RPMI8226 (cell line): ENCODE measurements at places on chromosomes 11 and 22.
A peak's percentile ranks its signal among the peaks of the same experiment; 100 is the strongest.

DNA sequence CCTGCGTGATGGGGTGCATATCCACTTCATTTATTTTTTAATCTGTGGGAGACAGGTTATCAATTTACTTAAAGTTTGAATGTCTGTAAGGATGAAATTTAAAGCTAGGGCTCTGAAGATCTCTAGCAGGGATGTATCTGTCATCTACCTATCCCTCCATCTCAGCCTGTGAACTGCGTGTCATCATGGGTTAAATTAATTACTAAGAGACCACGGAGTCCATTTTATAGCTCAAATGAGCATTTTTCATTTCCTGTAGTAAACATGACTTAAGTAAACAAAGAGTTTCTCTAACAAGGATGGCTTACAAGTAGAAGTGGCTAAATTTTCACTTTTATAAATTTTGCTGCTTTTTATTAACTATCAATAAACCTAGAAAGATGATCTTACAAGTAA is 2.9 kb upstream of the GLB1L3 start:
- no peak for DNase-seq

DNA sequence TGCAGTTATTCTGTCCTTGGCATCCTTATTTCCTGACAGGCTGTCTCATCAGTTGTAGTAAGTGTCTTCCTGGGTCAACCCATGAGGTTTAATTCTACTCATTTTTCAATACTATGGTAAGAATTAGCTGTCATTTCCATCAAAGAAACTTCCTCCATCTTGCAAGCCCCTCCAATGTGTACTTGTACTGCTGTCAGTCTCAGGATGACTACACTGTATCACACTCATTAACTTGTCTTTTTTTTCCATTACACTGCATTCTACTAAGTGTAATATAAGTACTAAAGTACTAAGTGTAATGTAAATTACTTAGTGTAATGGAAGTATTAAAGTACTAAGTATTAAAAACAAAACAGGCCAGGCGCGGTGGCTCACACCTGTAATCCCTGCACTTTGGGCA is 102.8 kb downstream of the CWF19L2 start:
- no peak for DNase-seq

DNA sequence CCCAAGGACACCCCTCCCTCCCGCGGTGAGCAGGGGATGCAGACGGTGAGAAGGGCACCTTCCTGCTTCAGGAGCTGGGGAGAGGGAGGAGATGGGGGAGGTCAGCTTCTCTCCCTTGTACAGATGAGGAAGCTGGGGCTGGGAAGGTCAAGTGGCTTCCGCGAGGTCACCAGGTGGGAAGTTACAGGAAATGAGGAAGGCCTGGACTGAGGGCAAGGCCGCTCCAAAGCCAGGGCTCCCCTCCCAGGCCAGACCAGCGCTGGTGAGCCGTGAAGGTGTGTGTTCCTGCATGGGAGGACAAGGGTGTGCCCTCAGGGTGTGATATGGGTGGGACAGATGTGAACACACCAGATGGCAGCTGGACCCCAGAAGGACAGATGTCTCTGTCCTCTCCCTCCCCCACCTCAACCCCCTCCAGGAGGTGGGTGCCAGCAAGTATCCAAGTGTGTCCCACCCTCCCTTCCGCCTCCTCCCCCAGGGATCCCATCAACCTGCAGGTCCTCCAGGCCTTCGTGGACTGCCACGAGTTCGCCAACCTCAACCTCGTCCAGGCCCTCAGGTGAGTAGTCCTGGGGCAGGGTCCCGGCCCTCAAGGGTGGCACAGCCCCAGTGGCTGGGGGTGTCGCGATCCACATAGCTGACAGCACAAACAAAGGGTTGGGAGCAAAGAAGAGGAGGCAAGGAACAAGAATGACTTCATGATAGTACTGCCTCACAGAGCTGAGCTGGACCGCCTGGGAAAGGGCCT is 16.6 kb downstream of the CYTH4 start:
- no peak for DNase-seq

DNA sequence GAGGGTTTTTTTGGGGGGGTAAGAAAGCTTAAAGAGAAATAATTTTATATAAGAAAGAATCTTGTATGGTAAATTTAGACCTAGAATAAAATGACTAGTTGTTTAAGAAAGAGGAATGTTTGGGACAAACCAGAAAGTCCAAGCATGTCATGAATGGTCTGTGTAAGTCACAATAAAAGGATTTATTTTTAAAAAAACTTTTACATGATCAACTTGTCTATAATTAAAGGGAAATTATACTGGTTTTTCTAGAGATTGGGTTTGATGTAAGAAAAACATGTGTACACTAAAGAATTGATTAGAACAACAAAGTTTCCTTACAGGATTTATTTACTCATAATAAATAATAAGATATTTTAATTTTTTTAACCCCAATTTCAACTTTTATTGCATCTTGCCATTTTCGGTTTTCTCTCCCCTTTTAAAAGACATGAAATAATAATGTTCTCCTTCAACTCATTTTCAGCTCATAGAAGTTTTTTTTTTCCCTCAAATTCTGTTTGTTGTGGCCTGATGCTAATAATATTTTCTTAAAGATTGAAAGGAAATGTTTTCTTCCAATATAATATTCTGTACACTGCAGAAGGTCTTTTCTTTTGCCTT is 35.4 kb upstream of the INCENP start:
- peak; percentile 24 for DNase-seq

DNA sequence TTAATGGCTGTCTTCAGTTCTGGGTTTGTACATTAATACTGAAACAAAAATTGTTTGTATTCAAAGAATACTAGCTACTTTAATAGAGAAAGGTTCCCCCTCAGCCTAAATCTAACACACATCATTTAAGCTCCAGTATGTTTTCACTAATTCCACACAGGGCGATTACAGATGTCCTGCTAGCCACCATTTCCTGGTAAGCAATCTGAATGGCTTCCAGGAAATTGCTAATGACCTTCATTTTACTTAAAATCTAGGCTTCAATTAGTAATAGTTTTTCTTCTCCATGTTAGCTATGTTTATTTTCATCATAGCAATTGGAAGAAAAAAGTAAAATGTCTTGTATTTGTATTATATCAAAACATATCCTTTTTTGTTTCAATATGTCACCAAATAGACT is 132.8 kb downstream of the SOX6 start:
- DNase-seq: no peak

- no peak for DNase-seq
Observed at GRCh38 chr22:24417200-24417599, 10.2 kb upstream of the ADORA2A start.

DNA sequence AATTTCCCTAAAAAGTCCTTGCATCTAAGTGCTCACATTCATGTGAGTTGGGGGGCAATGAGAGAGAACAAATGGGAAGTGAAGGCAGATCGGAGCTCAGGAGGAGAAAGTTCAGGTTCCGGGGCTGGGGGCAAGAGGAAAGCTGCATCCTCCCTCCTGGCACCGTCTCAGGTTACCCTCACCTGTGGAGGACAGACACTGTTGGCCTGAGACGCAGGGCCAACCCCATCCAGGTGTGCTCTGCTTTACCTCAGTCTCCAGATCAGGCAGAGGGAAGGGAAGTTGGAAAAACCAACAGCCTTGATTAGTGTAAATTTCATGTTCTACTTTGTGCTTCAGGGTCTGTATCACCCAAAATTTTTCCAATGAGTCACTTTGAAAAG is 146.9 kb downstream of the TRIM29 start:
- DNase-seq: no peak

DNA sequence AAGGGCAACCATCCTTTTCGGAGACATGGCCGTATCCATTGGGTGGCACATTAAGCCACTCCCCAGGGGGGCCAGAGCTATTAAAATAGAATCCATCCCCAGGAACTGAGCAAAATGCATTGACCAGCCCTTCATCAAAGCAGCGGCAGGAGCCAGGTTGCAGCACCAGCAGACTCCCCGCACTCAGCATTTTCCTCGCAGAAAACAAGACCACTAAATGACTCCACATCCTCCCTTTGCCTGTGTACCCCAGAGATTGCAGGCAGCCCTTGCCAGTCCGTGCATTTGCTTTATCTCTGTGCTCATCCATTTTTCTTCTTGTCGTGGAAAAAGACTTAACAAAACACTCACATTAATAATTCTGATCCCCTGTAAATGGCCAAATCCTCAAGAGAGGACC is 144.4 kb upstream of the LARGE1 start:
- no peak for DNase-seq

DNA sequence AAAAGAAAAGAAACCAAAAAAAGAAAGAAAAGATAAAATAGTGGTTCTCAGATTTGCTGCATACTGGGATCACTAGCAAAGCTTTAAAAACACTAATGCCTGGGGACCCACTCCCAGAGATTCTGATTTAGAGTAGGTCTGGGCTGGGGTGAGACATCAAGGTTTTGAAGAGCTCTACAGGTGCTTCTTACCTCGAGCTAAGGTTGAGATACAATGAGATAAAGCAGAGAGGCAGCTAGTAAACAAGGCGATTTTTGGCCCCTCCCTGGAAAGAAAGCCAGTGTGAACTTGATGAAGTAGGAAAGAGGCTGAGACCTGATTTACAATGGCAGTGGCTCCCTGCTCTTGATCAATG is 327.6 kb upstream of the CCDC90B start:
- DNase-seq: no peak

GRCh38 chr22:19992481-19992911 is 24.1 kb downstream of the ARVCF start:
- DNase-seq: no peak

DNA sequence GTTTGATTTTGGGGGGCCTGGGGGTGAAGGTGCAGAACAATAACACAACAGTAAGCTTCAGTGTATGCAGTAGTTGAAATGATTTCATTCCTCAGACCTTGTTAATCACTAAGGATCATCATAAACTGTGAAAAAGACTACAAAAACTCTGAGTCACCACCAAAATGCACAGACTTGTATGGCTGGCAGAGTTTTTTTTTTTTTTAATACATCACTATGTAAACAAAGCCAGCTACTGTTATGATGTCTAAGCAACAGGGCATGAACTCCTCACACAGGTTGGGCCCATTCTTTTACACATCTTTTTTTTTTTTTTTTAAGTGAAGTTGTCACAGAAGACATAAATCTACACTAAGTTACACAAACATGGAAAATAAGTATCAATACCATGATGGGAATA is 311.9 kb downstream of the GUCY1A2 start:
- no peak for DNase-seq

- DNase-seq: no peak
Observed at GRCh38 chr11:2813141-2813908, 72.2 kb downstream of the CDKN1C start.

DNA sequence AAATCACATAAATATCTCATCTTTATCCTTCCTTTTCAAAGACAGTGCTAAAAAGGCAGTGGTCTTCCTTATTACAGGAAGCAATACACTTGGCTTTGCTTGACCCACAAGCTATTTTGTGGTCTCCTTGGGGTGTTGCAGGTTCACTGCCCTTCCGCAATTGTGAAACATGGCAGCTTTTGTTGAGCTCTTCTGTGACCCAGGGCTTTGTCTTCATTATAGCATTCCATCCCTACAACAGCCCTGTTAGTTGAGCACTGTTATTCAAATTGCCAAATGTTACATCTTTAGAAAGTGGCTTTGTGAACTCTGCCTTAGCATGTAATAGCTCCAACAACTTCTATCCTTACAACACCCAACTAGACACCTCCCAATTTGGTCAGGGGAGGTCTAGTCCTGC is 107.1 kb downstream of the OPCML start:
- no peak for DNase-seq
